ENCODE measurements at places on chromosomes 4 and X.
A peak's percentile ranks its signal among the peaks of the same experiment; 100 is the strongest.

DNA sequence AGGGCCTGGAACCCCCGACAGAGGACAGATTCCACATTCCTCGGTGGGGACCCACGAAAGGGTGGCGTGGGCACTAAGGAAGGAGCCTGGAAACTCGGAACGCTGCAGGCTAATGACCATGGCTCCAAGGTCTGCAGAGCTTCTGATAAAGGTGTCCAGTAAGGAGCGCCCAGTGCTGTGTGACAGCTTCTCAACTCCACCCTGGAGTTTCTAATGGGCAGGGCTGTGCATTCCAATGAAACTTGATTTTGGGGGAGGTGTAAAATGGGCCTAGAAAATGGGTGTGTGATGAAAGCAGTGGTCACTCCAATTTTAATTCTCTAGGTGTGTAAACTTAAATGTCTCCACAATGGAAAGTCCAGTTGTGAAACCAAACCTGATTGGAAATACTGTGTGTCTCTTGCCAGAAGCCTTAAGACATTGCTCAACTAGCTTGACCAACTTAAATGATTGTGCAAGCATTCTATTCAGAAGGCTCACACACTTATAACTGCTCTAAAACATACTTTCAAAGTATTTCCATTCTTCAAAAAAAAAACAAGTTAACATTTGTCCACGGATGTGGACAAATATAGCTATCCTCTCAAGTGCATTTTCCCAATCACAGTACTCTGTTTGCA is 52.1 kb downstream of the XAGE2 start:
- DNase-seq: no peak

- DNase-seq: peak; percentile 96
Measured at GRCh38 chr4:184263910-184264732, 46.4 kb upstream of the ENPP6 start.

- DNase-seq: no peak
Measured at GRCh38 chr4:187070158-187070557, 346.5 kb upstream of the FAT1 start.

DNA sequence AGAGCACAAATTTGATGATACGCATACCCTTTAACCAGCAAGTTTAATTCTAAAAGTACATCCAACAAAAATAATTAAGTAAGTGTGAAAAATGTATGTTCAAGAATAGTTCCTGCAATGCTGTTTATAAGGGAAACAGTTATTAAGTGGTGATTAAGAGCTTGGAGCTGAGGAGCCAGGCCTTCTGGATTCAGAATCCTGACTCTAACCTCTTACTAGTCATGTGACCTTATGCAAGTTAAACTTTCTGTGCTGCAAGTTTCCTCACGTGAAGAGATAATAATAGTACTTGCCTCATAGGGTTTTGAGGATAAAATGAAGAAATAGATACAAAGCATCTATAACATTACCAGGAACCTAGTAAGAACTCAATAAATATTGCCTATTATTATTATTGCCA is 77.7 kb downstream of the FAM13A start:
- DNase-seq: no peak

DNA sequence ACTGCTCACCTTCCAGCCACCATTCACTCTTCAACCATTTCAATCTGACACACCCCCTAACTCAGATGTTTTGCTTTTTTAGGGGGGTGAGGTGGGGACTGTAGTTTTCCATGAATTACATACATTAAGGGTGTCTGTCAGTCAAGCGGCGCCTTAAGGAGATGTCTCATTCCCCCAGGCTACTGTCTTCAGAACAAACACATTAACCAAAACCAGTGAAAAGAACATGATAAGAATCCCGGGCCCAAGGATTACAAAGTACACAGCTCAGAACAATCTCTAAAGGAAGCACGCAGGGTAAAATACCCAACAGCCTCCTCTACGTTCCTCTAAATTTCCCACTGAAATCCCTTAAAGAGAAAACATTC is 62.5 kb upstream of the IRF2 start:
- no peak for DNase-seq
